ENCODE measurements at places on chromosomes 3 and 15.

GRCh38 chr3:36305929-36306520 is 74.3 kb upstream of the STAC start:
- DNase-seq: no peak

DNA sequence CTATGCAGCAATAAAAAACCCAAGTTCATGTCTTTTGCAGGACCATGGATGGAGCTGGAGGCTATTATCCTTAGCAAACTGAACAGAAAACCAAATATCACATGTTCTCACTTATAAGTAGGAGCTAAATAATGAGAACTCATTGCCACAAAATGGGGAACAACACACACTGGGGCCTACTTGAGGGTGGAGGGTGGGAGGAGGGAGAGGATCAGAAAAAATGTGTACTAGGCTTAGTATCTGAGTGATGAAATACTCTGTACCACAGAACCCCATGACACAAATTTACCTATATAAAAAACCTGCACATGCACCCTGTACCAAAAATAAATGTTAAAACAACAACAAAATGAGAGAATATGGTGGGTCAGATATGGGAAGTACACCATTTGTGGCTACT is 49.6 kb upstream of the AADACL2 start:
- DNase-seq: no peak

DNA sequence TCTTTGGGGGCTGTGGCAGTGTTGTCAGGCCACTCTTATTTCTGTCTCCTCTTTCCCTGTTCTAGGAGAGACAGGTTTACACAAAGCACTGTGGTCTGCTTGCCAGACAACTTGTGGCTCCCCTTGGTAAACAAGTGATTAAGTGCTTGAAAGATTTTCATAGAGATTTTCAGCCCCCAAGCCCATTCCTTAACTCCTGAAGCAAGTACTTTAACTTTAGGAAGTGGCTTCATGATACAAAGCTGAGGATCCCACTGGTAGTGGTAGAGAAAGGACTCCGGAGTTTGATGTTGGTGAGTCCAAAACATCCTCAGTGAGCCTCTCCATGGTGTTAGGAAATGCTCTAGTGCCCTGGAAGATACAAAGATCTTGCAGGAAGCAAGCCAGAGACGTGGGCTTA is 12.0 kb downstream of the ZBTB38 start:
- no peak for DNase-seq

- no peak for DNase-seq
Observed at GRCh38 chr3:185561958-185562357, 9.6 kb upstream of the LIPH start.

Data from stimulated activated CD8-positive, alpha-beta memory T cell treated with anti-CD3 and anti-CD28 coated beads, Interleukin-15, amount 100 ng/mL, for 48 hours (primary cell).